ENCODE measurements at places on chromosomes 3 and 15.

- DNase-seq: no peak
Measured at GRCh38 chr3:185402561-185402960, 39.6 kb downstream of the MAP3K13 start.

DNA sequence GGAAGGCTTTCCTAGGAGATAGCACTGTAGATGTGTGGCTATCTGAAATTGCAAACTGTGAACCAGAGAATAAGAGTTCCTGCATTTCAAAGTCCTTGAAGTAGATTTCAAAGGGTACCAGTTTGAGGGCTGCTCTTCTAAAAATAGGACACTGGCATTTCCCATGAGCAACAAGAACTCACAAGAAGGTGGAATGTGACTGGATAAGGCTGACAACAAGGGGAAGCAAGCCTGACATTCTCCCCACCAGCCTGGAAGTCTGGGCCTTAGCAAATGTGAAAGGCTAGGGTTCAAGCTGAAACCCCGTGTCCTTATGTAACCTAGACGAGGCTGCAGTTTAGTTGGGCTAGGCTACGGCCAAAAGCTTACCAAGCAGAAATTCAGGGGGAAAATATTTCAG is 18.7 kb upstream of the TJP1 start:
- no peak for DNase-seq

DNA sequence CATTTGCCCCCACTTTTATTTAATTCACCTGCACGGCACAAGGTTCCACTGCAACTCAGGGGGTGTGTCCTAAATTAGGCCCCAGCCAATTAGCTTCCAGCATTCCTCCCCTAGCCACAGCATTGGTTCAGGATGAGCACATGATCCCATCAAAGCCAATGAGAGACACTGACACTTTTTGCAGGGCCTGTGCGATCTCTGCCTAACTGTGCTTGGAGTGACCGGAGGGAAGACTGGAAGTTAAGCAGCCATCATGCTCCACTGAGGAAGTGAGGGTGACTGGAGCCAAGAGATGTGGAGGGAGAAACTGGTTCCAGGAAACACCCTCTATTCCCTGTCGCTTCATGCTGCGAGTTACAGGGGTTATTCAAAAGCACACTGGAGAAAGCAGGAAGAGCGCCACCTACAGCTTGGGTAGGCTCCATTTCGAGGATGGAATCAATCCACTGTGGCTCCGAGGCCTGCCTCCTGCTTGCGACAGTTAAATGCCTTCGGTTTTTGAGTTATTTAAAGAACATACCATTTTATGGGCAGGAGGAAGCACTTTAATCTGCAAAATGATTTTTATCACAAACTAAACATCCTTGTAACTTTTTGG is 122.2 kb upstream of the WNT5A start:
- DNase-seq: no peak

- no peak for DNase-seq
Measured at GRCh38 chr3:132785292-132785691, 63.1 kb upstream of the NPHP3 start.

DNA sequence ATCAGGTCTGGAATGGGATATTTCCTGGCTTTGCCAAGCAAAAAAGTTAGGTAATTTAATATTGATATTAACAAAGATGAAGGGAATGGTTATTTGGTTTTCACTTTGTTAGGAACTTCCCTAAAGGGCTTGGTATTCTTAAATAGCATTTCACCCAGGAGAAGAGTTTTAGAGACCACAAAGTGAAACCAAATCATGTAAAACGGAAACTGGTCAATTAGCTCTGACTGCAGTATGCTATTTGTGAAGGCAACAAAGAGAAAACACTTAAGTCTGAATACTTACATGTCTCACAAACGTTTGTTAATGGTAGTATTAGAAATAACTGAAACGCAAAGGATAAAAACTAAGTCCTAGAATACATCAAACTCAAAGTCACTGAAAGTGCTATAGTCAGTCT is 32.4 kb upstream of the SETMAR start:
- peak; percentile 8 for DNase-seq

DNA sequence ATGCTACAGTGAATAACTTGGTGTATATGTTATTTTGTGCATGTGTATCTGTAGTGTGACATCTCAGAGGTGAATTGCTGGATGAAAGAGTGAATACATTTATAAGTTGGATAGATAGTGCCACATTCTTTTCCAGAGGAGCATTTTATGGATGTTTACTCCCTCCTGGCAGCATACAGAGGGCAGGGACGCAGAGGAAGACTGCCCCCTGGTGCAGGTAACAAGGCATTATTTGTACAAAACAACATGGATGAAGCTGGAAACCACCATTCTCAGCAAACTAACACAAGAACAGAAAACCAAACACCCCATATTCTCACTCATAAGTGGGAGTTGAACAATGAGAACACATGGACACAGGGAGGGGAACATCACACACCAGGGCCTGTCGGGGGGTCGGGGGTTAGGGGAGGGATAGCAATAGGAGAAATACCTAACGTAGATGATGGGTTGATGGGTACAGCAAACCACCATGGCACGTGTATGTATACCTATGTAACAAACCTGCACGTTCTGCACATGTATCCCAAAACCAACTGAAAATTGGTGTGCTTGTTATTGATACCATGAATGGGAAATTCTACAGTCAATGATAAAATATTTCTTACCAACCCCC is 57.9 kb upstream of the CTXND1 start:
- DNase-seq: no peak

DNA sequence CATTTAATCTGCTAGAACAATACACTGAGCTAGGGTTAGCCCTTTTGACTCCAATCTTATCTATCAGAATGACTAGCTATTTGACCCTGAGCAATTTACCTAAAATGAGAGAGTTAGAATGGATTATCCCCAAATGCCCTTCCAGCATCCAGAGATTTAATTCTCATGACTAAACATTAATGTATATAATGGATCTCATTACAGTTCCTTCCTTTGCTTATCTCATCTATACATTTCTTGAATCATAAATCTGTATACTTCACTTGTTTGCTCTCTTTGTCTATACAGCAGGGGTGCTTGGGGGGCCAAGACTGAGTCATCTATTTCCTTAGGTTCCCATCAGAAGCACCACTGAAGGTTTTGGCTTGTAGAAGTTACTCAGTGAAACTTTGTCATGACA is 565.8 kb downstream of the IGSF11 start:
- DNase-seq: no peak

- no peak for DNase-seq
Measured at GRCh38 chr3:87987952-87988351, 70.9 kb downstream of the CGGBP1 start.

GRCh38 chr3:169213956-169214355 is 449.6 kb downstream of the MECOM start:
- DNase-seq: no peak

DNA sequence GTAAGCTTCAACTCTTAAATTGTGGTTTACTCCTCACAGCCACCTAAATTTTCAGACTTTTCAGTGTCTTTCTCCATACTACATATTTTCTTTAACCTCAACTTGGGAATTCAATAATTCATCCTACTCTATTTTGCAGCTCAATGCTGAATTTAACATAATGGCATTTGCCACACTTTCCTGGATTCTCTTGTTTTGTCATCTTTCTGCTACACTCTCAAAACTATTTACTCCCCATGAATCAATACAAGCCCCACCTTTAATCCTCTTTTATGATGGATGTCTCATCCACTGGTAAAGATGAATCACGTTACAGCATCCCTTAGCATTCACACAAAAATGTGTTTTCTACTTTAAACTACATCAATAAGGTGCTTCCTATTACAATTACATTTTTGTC is 19.6 kb upstream of the CHMP2B start:
- DNase-seq: no peak

DNA sequence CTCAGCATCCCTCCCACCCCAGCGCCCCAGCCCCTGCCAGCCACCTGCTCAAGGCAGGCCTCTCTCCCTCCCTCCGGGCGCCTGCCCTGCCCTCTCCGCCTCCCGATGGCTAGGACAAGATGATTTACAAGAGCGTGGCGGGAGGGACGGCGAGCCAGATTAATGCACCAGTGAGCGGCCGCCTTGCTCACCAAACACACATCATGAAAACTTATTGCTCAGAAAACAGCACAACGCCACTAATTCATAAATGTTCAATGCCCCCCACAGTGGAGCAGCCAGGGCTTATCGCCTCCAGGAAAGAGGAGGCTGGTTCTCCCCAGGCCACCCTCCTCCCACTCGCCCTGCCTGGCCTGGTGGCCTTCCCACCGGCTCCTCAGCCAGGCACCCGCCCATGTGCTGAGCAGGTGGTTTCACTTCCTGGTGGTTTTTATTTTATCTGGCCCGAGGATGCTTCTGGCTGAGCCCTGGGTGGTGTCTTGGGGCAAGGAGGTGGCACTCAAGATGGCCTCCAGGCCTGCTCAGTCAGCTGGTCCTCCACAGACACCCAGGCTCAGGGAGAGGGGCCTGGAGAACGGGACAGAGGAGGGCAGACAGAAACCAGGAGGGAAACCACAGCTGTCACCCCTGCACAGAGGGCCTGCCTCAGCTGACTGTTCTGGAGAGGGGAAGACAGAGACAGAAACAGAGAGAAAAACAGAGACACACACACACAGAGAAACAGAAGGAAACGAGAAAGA is 284.9 kb downstream of the UACA start:
- peak; percentile 24 for DNase-seq

DNA sequence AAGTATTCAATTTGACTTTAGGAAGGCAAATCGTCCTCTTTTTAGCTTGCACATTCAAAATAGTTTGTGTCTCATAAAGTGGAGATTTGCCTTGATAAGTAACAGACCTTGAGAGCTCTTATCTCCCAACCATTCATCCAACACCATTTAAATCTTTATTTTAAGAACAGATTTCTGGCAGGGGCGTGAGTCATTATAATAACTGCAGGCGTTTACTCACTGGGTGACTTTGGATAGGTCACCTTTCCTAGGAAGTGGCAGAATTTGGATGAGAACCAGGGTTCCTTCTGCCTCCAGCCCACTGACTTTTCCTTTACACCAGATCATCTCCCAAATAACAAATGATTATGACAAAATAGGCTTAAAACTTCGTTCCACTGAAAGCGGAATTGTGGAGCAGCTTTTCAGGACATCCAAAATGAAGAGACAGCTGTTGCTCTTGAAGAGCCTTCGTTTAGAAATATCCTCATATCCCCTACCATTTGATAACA is 5.0 kb downstream of the LMCD1 start:
- DNase-seq: no peak

DNA sequence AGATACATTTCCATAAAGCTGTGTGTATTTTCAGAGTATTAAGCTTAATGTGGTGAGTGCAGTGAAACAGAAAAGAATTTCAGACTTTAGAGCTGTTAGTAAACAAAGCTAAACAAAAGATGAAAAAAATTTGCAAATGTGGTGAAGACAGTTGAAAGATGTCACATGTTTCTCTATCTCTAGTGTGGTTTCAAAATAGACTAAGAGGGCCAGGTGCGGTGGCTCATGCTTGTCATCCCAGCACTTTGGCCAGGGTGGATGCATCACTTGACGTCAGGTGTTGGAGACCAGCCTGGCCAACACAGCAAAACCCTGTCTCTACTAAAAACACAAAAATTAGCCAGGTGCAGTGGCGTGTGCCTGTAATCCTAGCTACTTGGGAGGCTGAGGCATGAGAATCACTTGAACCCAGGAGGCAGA is 466.0 kb upstream of the NR2F2 start:
- no peak for DNase-seq

DNA sequence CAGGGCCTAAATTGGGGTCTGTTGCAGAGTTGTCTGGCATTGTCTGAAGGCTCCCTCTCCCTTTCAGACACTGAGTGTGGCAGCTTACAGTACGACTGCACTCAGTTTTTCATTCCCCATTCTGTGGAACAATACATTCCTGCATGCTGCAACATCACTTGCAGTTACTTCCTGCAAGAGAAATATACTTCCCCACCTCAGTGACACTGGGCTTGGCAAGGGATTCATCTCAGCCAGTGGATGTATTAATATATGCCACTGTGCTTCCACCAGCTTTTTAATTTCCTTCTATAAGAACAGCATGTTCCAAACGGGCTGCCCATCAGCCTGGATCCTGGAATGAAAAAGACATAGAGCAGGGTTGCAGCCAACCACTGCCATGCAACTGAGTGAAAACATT is 23.1 kb downstream of the B3GALNT1 start:
- DNase-seq: no peak

DNA sequence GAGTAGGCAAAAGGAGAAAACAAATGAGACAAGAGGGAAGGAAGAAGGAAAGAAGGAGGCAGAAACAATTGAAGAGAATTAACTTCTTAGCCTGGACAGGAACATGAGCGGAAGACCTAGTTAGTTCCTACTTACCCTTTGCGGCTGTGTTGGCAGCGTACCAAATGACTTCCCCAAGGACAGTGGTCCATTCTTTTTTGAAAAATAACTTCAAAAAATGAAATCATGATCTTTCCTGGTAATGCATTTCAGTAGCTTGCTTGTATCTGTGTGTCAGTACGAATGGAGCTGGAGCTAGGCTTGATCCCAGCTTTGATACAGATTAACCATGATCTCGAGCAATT is 41.5 kb upstream of the CFAP161 start:
- no peak for DNase-seq

DNA sequence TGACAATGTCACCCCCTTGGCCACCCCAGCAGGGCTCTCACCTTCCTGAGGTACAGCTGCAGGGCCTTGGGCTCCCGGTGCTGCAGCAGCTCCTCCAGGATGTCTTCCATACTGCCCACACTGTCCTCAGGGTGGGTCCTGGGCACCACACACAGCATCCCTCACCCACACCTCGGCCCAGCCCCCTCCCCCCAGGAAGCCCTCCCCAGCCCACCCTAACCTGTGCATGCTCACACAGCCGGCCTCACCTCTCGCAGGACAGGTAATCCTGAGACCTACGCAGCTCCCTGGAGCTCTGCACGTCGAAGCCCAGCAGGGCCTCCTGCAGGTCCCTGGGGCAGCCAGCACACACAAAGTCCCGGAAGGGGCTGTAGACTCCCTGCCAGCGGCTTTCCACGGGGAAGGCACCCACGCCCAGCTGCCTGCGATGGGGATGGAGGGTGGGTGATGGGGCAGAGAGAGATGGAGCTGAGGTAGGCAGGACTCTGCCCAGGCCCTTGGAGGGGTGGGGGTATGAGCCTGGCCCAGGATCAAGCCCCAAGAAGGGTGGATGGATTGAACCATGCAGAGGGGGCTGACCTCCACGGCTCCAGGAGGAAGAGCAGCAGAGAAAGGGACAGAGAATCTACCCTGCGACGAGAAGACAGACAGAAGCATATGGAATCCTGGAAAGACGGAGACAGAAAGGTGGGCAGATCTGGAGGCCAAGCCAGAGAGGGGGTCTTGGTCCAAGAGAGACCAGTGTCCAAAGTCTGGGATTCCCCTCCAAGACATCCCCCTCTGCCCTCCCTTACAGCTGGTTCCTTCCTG is 16.7 kb downstream of the ALS2CL start:
- no peak for DNase-seq

GRCh38 chr3:64915778-64916177 is 228.0 kb upstream of the ADAMTS9 start:
- no peak for DNase-seq

DNA sequence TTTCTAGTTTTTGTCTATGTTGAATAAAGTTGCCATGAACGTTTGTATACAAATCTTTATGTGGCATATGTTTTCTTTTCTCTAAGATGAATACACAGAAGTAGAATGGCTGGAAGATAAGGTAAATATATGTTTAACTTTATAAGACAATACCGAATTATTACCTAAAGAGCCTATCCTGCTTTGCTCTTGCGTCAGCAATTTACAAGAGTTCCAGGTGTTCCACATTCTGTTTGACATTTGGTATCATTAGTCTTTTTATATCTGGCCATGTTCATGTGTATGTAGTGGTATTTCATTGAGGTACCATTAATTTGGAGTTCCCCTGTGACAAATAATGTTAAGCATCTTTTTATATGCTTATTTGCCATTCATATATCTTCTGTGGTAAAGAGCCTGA is 74.1 kb upstream of the TRIM42 start:
- DNase-seq: no peak
